ENCODE measurements at places on chromosomes 4 and X. TPM values are rescaled to one million over a fixed set of nuclear protein-coding genes. Genes with fewer than 3 reads are reported as not detected.

TRMT2B gene
- 15.5 TPM for total RNA-seq

GNRHR gene
- total RNA-seq = not detected

HTR2C gene
- total RNA-seq = under 0.01 TPM

CCDC110 gene
- 0.59 TPM for total RNA-seq

HGFAC gene
- 0.21 TPM for total RNA-seq

TET2 gene
- total RNA-seq = 18.0 TPM

SPANXA1 gene
- total RNA-seq = not detected

EGFL6 gene
- 1.2 TPM for total RNA-seq

DGKK gene
- not detected for total RNA-seq

GSPT2 gene
- total RNA-seq = 6.2 TPM

CFAP299 gene
- not detected for total RNA-seq

IQCM gene
- not detected for total RNA-seq

FRMD7 gene
- total RNA-seq = 0.50 TPM

USP26 gene
- total RNA-seq = not detected

PAGE2B gene
- total RNA-seq = not detected

TBC1D9 gene
- 29.1 TPM for total RNA-seq

TIGD2 gene
- total RNA-seq = 14.8 TPM

ERCC6L gene
- total RNA-seq = 1.1 TPM

MAGEA9B gene
- total RNA-seq = not detected

PAGE1 gene
- total RNA-seq = not detected

KIAA0232 gene
- total RNA-seq = 17.6 TPM

MSL3 gene
- total RNA-seq = 23.8 TPM

TMEM47 gene
- 11.9 TPM for total RNA-seq

CT55 gene
- total RNA-seq = not detected

UGT8 gene
- 0.37 TPM for total RNA-seq

ODAPH gene
- total RNA-seq = not detected

SUPT20HL1 gene
- total RNA-seq = not detected

FABP2 gene
- not detected for total RNA-seq

PNMA5 gene
- total RNA-seq = not detected

GLUD2 gene
- 0.27 TPM for total RNA-seq

TEX13A gene
- not detected for total RNA-seq

MTHFD2L gene
- total RNA-seq = 63.2 TPM

TKTL2 gene
- not detected for total RNA-seq

MAGEA2B gene
- not detected for total RNA-seq

TRIM61 gene
- total RNA-seq = not detected

ZCCHC18 gene
- 0.51 TPM for total RNA-seq

CSAG2 gene
- total RNA-seq = not detected

DDIT4L gene
- not detected for total RNA-seq

Measured in mammary epithelial cell (primary cell).